T-helper 2 cell treated with Interferon-gamma antibody and Interleukin-4, amounts not matched to agents 5 μg/mL and 100 μg/mL, for 36 hours (primary cell): ENCODE measurements at places on chromosomes 7 and 10.

GRCh38 chr7:155701972-155702544 lies 57.6 kb downstream of the RBM33 start:
- DNase-seq: no peak

GRCh38 chr10:88178758-88179157 lies 315.3 kb downstream of the PTEN start:
- no peak for DNase-seq

DNA sequence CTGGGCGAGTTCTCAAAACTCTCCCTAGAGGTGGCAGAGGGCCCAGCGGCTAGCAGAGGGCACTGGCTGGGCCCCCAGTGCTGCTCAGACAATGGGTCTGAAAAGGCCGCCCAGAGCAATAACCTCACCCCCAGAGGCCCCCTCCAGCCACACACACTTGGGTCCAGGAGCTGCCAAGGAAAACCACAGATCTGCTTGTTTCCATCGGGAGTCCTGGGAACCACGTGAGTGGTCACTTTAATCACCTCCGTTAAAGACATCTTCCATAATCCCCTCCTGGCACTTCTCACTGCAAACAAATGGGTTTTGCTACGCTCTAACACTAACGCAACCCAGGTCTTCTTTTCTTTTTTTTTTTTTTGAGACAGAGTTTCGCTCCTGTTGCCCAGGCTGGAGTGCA lies 30.0 kb downstream of the NUDT1 start:
- no peak for DNase-seq

DNA sequence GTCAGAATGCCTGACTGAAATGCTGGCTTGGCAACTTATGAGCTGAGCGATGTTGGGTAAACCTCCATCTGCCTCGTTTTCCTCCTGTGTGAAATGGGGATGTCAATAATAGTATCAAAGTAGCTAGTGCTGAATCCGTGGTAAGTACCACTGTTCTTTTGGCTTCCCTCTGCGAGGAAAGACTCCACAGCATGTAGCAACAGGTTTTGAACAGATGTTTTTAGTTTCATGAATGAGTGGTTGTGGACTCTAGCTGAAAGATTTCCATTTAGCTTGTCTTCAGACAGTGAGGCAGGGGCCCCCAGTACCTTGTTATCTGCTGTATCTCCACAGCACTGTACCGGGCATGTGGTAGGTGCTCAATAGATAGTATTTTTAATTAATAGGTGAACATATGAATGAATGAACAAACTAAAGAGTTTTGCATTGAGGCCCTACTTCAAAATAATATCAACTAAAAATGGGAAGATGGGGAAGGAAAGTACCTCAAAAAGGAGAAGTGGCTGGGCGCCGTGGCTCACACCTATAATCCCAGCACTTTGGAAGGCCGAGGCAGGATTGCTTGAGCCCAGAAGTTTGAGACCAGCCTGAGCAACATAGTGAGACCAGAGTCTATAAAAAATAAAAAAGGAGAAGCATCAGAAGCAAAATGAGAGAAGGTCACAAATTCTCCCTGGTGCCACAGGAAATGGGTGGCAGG lies 5.6 kb upstream of the DLG5 start:
- DNase-seq: no peak

GRCh38 chr10:96835899-96836298 lies 3.8 kb downstream of the LCOR start:
- no peak for DNase-seq
